ENCODE measurements at places on chromosomes 1 and 21. TPM values are rescaled to one million over a fixed set of nuclear protein-coding genes. Genes with fewer than 3 reads are reported as not detected.

DNA sequence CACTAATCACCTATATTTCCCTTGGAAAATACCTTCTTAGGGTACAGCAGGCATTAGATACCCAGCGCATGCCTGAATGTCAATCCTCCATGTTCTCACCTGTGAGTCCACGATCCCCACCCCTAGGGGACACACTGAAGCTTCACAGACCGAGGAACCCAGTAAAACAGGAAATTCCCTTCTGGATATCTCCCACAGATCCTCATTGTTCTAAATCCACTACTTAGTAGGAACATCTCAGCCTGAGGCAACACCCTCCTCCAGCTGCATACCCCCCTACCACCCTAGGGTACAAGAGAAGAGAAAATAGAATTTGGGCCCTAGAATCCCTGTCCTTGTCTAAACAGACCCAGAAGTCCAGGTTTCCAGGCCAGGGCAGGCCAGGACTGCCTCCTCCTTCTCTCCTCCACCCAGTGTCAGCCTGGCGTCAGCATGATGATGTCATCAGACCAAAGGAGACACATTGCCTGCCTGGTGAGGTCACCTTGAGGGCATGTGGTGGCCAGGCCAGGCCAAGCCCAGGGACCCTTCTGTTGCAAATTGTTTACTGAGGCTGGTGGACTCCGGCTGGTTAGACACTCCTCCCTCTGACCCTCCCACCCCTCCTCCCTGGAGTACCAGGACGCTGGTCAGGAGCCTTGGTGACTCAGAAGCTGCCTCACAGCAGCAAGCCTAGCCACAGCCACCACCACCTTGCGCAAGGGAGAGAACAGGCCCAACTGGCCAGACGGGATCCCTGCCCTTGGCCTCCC is 6.2 kb downstream of the NECTIN4 start:
- no peak for DNase-seq

Gene OR6Y1
- not detected for total RNA-seq

GRCh38 chr21:16587141-16587581 is 857.4 kb downstream of the USP25 start:
- peak; percentile 75 for DNase-seq

Gene IL19
- not detected for total RNA-seq

GRCh38 chr1:180504186-180504585 is 1.8 kb upstream of the ACBD6 start:
- no peak for DNase-seq

Gene C1orf94
- 0.45 TPM for total RNA-seq

- DNase-seq, result no peak
Measured at GRCh38 chr1:40252601-40253000, 4.9 kb downstream of the TMCO2 start.

GRCh38 chr1:67832737-67833601 is at the start of gene GNG12:
GNG12 (minus strand) TSS chr1:67833467; CDS start chr1:67707686, 125,781 bp downstream.
- DNase-seq, result peak; percentile 14

- DNase-seq, result peak; percentile 76
Measured at GRCh38 chr21:31604591-31605190, 54.8 kb upstream of the SOD1 start.

DNA sequence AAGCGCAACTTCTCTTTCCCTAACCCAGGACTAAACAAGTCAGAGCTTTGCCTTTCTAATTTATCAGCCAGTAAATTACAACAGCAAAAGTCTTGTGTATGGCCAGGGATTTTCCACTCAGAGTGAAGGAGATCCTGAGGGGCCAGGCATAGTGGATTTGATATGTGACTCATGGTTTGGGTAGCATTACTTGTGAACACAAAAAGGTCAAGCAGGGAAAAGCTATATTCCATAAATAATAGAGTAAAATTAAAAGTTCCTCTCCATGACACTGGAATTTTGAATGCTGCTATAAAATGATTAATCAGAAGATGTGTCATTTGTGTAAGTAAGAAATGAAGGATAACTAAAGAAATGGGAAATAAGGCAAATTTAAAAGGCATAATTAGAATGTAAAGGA is 284.8 kb downstream of the HLX start:
- no peak for DNase-seq

DNA sequence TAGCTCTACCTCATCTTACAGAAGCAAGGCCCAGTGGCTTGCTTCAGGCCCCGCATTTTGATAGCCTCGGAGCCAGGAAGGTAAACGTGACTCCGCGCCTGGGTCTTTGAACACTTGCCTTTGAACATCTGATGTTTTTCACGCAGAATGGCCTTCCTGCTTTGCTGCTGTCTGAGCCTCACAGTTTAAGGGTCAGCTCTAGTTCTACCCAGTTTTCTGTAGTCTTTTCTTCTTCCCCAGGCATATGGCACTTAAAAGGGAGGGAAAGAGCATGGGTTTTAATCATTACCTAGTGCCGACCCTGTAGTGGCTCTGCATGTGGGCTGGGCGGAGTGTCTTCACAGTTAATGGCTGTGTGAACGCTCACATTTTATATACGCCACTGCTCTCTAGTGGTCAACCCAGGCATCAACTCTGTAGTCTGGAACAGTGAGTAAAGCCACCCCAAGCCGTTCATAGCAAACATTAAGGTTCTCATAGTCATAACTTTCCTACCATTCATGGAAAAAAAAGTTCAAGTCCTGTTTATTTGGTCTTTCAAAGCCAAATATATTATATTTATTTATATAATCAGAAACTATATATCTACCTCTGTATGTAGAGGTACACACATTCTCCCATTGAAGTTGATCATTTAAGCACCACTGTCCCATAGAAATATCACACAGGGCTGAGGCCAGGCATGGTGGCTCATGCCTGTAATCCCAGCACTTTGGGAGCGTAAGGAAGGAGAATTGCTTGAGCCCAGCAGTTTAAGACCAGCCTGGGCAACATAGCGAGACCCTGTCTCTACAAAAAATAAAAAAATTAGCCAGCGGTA is 78.1 kb downstream of the IER5 start:
- DNase-seq, result peak; percentile 79

DNA sequence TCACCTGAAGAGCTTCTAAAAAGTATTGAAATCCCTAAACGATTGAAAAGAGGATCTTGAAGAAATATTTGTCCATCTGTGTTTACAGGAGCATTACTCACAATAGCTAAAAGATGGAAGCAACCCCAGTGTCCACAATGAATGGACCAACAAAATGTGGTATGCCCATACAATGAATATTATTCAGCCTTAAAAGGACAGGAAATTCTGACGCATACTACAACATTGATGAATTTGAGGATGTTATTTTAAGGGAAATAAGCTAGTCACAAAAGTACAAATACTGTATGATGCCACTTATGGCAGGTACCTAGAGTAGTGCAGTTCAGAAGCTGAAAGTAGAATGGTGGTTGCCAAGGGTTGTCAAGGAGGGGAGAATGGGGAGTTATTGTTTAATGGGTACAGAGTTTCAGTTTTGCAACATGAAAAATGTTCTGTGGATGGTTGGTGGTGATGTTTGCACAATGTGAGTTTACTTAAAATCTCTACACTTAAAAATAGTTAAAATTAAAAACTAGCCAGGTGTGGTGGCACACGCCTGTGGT is 37.1 kb upstream of the GADD45A start:
- no peak for DNase-seq

DNA sequence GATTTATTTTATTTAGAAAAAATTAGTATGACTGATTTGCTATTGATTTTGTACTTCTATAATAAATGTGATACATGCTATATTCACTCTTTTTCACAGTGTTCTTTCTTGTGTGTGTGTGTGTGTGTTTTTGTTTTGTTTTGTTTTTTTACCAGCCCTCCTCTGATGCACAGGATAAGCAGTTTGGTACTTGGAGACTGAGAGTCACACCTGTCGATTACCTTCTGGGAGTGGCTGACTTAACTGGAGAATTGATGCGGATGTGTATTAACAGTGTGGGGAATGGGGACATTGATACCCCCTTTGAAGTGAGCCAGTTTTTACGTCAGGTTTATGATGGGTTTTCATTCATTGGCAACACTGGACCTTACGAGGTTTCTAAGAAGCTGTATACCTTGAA is 35.9 kb downstream of the TSNAX start:
- DNase-seq, result no peak

DNA sequence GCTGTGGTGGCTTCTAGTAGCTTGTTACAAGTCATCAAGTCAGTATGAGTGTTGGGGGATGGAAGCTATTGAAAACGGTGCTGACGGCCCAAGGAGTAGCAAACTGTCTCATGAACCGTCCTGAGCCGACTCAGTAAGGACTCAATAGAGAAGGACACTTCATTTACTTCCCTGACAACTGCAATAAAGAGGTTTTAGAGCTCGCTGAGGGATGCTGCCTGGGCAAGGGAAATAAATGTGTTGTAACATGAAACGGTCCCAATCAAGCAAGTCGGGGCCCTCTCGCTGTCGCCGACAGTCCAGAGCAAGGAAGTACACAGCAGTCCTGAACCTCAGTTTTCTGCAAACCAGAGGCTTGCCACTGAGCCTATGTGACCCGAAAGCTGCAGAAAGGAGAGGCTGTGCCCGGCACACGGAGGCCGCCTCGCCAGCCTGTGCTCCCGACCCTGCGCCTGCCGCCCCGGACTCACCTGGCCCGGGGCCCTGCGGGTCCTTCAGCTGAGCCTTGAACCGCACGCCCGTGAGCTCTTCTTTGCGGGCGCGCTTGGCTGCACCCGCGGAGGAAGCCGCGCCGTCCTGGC is 423 bp downstream of the URB1 start:
- DNase-seq, result no peak

Gene CBS
- 60.3 TPM for total RNA-seq

- no peak for DNase-seq
Measured at GRCh38 chr1:47418122-47418521, 2.0 kb downstream of the FOXE3 start.

Gene ANKRD45
- total RNA-seq, result 9.5 TPM

Gene SMYD3
- total RNA-seq, result 48.9 TPM

GRCh38 chr1:223229756-223230155 is 86.7 kb upstream of the TLR5 start:
- no peak for DNase-seq

- DNase-seq, result no peak
Measured at GRCh38 chr1:229344937-229345684, 2.3 kb upstream of the CCSAP start.

DNA sequence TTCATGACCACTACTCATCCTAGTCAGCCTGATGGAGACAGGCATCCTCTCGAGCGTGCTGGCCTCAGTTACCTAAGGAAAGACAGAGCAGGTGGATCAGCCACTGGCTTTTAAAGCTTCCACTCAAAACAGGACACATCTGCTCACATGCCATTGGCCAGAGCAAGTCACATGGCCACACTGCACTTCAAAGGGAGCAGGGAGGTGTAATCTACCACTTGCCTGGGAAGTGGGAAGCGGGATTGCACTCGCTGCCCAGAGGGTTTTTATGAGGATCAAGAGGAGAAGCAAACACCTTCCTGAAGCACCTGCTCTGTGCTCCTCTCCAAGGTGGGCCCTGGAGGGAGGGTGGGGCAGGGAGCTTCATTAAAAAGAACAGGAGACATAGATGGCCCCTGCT is 108.0 kb downstream of the TAS1R2 start:
- no peak for DNase-seq

DNA sequence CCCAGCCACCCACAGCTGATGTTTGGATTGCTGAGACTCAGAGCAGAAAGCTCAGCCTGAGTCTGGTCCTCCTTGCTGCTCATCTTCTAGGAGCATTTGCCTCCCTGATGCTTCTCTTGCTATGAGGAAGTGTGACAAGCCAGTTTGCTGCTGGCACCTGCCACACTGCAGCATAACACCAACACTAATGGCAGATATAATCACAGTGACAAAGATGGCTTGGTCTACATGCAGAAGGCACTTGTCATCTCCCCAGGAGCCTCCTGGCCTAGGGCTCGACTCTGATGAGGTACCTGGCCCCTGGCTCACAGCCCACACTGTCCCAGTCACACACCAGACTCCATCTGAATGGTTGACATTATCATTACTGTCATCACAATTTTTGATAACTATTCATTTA is 13.9 kb upstream of the PSMB2 start:
- DNase-seq, result no peak

Gene MR1
- 0.91 TPM for total RNA-seq

GRCh38 chr1:228095938-228096337 is 7.2 kb downstream of the C1orf35 start:
- no peak for DNase-seq

DNA sequence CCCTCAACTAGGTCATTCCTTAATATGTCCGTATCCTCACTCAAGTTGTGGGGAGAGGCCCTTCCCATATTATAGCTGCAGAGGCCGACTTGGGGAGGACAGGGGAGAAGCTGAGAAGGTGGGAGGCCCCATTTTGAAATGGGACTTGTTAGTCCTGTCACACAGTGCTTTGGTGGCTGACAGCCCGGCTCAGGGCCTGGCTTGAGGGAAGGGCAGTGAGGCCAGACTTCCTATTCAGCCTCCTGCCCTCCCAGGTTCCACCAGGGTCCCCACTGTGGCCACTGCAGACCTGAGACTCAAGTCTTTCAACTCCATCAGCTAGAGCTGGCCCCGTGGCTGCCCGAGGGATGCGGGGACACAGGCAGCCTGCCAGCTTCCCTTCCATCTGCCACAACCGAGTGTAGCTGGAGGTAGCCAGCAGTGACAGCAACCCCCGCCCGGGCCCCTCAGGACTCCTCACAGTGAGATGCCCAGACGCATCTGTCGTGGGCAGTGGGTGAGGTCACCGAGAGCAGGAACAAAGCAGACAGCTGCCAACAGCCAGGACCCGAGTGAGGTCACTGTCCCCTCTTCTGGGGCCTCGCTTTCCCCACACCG is 36.9 kb downstream of the SIM2 start:
- peak; percentile 10 for DNase-seq

GRCh38 chr1:18735224-18735997 is 104.8 kb downstream of the PAX7 start:
- DNase-seq, result no peak

Gene LMOD1
- 0.64 TPM for total RNA-seq

GRCh38 chr21:37244501-37245095 is 22.5 kb downstream of the VPS26C start:
- DNase-seq, result no peak

GRCh38 chr1:88773540-88774150 is 89.6 kb downstream of the PKN2 start:
- no peak for DNase-seq

- DNase-seq, result no peak
Measured at GRCh38 chr1:23217421-23218115, at the start of gene HTR1D. HTR1D (minus strand) TSS chr1:23217502; CDS start chr1:23194219, 23,283 bp downstream.

Data from cerebellum (tissue), 4 donors.